ENCODE measurements at places on chromosomes 1 and 21.
A peak's percentile ranks its signal among the peaks of the same experiment; 100 is the strongest.

- DNase-seq, result no peak
These were observed 2.8 kb upstream of the ZBTB7B start for GRCh38 chr1:154999571-155000410.

- DNase-seq, result no peak
These were observed 10.9 kb downstream of the SMAP2 start for GRCh38 chr1:40384413-40384762.

GRCh38 chr1:183285746-183286145 lies 99.7 kb downstream of the LAMC2 start:
- DNase-seq, result no peak

- no peak for DNase-seq
These were observed 9.3 kb downstream of the PODN start for GRCh38 chr1:53071167-53071865.

GRCh38 chr21:31041295-31042079 lies 3.2 kb upstream of the KRTAP19-8 start:
- no peak for DNase-seq

DNA sequence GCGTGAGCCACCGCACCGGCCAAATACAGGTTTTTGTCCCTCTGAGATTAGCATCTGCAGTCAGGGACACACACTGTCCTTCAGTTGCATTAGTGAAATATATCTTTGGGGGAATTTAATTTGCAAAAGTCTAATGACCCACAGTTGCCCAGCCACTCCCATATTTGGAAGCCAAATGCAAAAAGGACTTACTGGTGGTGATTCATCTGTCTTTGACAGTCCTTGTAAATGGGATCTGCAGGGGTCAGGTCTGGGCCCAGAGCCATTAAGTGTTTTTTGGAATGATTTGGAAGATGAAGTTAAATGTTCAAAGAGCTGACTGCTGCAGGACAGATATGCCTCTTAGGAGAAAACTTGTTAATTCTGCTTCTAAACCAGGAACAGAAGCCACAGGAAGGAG lies 44.6 kb upstream of the DNASE2B start:
- DNase-seq, result no peak

DNA sequence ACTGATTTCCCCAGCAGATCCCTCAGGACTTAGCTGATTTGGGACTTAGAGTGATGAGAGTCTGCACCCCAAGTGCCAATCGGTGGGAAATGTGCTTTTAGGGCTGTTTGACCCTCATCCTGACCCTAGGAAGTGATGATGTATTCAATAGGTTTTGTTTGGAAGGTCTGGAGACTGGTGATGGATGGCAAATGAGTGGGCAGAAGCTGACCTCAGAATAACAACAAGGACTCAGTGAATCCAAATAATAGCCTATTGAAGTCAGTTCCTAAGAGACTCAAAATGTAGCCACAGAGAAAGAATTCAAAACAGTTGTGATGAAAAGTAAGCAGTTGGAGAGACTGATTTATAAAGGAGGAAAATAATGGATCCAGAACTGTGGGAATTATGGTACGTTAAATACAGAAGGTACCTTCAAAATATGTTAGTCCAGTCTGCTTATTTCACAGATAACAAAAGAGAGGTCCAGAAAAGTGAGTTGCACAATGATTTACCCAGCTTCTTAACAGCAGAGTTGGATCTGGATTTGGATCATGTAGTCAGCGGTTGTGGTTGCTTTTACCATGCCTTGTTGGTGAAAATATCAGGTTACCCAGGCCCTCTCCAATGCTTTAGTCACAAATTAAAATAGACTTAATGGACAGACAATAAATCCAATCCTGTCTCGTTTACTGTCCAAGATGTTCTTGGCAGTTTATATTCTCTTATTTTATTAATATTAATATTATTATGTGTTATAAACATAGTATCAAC lies 123.0 kb upstream of the PTBP2 start:
- DNase-seq, result no peak

DNA sequence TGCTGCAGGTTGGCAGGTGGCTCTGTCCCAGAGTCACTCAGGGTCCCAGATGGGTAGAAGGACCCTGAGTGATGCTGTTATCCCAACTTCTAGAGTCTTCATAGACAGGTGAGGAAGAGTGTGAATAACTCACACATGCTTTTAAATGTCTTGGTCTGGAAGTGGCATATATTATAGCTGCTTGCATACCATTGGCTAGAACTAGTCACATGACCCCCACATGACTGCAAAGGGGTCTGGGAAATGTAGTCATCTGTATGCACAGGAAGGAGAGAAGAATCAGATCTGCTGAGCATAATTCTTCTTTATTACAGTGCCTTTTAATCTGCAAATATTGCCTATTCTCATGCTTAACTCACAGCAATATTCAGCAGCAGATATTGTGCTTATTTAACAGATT lies 28.2 kb upstream of the KLHDC7A start:
- peak; percentile 29 for DNase-seq

- no peak for DNase-seq
These were observed 116.4 kb downstream of the OLFML2B start for GRCh38 chr1:161907265-161907664.

DNA sequence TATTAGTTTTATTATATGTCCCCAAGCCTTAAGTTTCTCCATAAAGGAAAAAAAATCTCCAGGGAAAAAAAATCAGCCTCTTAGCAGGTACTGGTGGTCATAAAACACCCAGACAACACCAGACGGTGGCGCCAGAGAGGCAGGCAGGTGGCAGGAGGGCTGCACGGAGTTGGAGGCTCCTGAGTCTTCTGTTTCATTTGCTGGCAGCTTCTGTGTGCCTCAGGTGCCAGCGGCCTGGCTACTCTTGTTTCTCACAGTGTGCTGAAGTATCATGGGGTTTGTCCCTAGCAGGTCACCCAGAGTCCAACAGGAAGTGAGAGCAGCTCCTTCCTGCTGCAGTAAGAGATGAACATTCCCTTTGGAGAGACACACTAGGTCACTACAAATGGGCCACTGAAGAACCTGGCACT lies 123.3 kb upstream of the GADD45A start:
- peak; percentile 80 for DNase-seq

GRCh38 chr21:37322084-37322483 lies 44.5 kb upstream of the DYRK1A start:
- no peak for DNase-seq

- no peak for DNase-seq
These were observed 34.0 kb downstream of the PCSK9 start for GRCh38 chr1:55073187-55073916.

- no peak for DNase-seq
These were observed 21.3 kb downstream of the UBASH3A start for GRCh38 chr21:42424914-42425541.

DNA sequence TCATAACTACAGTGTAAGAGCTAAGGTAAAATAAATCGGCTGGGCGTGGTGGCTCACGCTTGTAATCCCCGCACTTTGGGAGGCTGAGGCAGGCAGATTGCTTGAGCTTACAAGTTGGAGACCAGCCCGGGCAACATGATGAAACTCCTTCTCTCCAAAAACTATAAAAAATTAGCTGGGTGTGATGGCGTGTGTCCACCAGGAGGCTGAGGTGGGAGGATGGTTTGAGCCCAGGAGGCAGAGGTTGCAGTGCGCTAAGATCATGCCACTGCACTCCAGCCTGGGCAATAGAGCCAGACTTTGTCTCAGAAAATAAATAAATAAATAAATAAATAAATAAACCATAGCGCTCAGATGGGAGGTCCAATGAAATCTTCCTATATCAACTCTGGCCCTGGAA lies 16.7 kb upstream of the FAM110D start:
- DNase-seq, result no peak

DNA sequence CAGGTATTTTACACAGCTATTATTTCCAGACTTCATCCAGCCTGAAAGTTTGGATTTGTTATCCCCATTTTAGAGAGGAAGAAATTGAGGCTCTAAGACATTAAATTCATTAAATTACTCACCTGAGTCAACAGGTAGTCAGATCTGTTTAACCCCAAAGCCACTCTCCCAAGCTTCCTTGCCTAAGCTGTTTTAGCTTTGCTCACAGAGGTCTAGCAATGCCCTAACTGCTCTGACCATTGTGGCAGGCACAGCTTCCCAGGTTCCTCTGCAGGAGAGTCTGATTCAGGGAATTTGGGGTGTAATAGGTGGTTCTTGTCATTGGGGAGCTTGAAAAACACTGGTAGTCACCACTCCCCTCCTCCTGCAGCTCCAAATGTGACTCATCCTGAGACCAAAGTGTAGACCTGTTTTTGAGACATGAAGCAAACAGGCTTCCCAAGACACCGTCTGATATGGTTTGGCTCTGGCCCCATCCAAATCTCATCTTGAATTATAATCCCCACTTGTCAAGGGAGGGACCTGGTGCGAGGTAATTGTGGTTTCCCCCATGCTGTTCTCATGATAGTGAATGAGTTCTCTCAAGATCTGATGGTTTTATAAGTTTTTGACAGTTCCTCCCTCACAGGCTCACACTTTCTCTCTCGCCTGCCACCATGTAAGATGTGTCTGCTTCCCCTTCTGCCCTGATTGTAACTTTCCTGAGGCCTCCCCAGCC lies 142.8 kb upstream of the DNAH14 start:
- DNase-seq, result no peak

DNA sequence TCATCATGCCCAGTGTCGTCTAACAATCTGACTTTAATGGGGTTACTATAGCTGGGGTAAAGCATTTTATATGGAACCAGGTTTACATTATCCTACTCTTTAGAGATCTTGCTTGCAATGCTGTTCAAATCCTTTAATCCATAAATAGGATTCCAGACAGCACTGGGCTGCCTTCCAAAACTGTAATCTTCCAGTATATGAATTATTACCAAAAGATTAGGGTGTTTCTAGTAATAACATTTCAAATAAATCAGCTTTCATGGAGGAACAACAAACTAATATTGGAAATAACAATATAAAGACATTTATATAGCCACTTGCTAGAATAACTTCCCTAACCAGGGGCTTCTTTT lies 88.6 kb upstream of the PLXNA2 start:
- DNase-seq, result no peak

- no peak for DNase-seq
These were observed 71.5 kb downstream of the POU2F1 start for GRCh38 chr1:167292216-167292615.

GRCh38 chr1:11475748-11476147 lies 3.2 kb upstream of the DISP3 start:
- DNase-seq, result no peak

DNA sequence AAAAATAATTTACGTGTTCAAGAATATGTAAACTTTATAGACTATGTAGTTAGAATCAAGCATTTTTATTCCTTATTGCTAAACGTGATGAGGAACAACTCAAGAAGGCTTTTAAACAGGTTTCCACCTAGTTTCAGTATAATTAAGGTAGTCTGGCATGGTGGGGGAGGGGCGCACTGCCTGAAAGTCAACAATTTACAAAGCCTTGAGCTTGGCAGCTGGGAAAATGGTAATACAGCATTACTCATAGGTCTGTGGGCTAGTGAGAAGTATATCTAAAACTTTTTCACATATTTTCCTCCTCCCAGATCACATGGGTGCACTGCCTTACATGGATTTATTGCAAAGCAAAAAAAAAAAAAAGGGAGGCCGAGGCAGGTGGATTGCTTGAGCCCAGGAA lies 75.2 kb downstream of the EVI5 start:
- DNase-seq, result peak; percentile 37
